ENCODE measurements at places on chromosomes 11 and 22.
A peak's percentile ranks its signal among the peaks of the same experiment; 100 is the strongest.

- DNase-seq, result no peak
Observed at GRCh38 chr11:45926536-45927331, 4.3 kb downstream of the LARGE2 start.

DNA sequence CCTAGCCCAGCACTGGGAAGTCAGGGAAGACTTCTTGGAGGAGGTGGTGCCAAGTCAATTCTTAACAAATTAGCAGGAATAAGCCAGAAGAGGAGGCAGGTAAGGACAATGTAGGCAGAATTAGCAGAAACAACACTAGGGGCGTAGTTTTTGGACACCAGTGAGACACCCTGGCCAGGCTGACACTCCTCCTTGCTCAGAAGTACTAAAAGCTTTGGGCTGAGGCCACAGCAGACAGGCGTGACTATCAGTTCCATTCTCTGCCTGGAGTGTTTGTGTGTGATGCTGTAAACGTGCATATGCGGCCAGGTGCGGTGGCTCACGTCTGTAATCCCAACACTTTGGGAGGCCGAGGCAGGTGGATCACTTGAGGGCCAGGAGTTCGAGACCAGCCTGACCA lies 36.0 kb downstream of the PHF21B start:
- DNase-seq, result no peak

DNA sequence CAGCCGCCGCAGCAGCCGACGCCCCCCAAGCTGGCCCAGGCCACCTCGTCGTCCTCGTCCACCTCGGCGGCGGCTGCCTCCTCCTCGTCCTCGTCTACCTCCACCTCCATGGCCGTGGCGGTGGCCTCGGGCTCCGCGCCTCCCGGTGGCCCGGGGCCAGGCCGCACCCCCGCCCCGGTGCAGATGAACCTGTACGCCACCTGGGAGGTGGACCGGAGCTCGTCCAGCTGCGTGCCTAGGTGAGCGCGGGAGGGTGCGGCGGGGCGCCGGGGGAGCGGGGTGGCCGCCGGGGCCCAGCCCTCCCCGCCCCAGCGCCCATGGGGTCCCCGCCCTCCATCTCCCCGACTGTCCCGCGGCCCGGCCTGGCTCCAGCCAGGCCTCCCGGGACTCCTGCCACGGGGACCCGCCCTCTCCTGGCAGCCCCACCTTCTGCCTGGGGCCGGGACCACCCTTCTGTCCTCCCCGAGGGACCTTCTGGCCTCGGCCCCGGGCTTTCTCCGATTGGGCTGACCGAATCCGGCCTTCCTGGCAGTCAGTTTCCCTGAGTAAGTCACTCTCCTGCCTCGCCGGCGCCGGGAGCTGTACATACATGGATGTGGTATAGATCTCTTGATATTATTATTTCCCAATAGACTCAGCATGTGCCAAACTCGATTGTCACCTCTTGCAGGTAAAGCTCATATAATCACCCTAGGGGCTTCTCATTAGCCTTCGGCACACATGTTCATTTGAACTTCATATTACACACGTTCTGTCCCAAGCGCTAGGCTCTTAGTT lies 720 bp downstream of the PACS1 start:
- peak; percentile 40 for DNase-seq

DNA sequence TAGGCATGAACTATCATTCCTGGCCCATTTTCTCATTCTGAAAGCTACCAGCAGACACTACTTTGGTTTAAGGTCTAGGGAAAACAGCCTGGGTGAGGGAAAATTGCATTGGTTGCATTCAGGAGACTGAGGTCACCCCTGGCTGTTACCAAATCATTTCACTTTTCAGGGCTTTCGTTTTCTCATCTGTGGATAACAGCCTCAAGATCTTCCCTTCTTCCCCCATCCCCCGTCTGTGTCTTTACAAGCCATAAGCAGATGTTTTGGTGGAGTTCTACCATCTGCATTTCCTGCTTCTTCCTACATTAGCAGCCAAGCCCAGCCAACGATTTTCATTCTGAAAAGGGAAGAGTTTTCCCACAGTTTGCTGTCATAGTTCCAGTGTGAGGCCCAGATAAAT lies 130.4 kb downstream of the HIPK3 start:
- no peak for DNase-seq

DNA sequence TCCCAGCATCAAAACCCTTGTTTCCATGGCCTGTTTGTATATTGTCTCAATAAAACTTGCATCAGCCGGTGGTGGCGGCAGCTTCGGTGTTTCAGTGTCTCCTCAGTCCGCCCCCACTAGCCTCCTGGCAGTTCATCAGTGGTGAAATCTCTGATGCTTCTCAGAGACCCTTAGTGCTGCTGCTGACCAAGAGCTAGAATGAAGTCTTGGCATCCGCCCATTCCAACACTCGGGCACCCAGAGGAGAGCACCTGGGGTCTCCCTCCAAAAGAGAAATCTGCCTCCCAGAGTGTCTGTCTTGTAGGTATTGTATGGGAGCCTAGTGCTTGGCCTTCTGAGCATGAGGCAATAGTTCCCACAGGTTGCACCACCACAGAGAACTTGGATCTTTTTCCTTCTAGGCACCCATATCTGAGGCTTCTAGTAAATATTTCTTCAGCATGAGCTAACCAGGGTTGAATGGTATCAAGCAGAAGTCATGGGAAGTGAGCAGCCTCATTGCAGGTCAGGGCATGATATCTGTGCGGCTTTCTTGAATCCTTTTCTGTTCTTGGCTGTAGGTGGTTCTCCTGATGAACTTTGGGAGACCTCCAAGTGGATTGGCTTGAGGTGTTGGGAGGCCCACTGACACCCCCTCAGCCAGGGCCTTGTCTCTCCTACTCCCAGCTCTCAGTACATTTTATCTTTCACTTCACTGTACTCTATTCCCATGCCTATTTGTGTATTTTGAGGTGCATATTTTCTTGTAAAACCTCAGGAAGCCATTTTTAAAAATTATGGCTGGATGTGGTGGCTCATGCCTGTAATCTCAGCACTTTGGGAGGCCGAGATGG lies 13.2 kb upstream of the AIFM3 start:
- no peak for DNase-seq

- no peak for DNase-seq
Observed at GRCh38 chr11:76327202-76327601, 53.7 kb downstream of the THAP12 start.

DNA sequence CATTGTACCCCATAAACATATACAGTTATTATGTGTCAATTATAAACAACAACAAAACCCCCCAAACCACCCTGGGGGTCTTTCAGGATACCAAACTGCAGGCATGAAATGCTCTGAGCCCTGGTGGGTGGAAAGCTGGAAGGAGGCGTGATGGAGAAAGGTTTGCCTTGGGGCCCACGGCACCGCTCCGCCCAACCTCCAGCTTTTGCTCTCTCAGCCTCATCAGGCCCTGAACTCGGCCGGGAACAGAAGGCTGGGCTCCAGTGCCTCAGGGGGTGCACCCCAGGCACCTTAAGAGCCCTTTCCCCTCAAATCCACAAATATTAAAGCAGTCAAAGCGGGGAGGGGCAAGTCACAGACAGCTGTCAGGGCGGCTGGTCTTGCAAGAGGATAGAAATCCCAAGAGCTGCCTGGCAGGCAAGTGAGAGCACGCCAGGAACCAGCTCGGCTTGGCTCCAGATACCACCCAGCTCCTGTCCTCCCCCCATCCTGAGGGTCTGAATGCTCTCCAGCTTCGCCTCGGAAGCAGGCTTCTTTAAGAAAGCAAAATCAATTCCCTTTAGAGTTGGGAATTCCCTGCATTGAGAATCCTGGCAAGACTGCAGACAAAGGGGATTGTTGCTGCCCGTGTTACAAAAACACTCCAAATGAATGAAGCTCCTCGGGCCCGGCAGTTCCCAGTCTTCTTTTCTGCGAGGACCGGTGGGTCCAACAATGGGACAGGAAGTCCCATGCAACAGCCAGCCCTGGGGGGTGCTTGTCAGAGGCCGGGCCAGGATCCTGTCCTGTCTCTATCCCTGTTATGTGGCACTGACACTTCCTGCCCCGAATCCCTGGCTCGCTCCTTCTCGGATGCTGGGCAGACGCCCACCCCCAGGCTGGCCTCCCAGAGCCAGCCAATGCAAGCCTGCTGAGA lies 80.8 kb downstream of the NAT10 start:
- no peak for DNase-seq

- DNase-seq, result no peak
Observed at GRCh38 chr22:36365020-36365411, 22.8 kb downstream of the MYH9 start.

DNA sequence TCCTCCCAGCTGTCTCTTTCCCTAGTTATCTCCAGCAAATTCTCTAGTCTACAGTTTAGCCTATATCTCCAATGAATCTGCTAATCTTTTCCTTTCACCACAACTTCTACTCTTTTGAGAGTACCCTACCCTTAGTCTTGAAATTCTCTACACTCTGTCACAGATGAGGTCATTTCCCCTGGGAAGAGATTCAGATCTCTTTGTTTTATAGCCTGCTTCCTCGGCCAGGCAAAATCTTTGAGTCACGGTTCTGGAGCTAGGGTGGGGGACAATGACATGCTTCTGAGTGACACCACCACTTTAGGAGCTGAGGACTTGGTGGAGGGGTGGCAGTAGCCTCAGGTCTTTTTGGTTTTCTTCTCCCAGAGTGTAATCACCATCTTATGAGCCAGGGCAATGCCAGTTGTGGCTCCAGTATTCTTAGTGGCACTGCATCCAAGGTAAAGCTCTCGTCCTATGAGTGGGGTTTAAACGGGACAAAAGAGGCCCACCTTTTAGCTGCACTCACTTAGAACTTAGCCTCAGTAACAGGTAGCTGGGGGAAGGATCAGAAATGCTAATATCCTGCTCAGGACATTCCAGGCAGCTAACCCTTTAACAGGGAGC lies 98.5 kb upstream of the RRM1 start:
- DNase-seq, result no peak

DNA sequence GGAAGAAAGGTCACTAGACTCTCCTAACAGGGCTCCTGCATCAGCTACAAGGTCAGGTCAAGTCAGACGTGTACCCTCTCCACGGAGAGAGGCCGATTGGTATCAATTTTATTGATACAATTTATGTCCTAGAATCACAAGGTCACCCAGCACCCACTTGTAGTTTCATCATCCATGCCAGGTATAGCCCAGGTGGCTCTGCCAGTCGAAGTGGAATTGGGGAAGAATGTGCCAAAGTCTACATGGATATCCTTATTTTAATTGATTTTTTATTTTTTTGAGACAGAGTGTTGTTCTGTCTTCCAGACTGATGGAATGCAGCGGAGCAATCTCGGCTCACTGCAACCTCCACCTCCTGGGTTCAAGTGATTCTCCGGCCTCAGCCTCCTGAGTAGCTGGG lies 334.1 kb downstream of the SHANK2 start:
- no peak for DNase-seq

DNA sequence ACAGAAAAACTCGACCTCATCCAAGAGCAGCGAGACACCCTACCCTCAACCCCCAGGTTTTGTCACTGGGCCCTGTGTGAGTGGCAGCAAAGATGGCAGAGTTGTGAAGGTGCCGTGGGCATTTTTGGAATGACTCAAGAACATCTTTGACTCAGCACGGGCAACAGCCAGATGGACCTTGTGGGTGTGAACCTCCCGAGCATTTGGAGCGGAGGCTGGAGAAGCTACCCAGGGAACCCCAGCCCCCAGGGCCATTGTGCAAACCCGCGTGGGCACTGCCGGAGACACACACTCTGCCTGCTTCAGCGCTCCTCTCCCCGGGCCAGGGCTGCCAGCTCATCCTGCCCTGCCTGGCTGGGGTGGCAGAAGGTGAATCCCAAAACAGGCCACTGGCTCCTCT lies 66.1 kb downstream of the PANX1 start:
- no peak for DNase-seq

DNA sequence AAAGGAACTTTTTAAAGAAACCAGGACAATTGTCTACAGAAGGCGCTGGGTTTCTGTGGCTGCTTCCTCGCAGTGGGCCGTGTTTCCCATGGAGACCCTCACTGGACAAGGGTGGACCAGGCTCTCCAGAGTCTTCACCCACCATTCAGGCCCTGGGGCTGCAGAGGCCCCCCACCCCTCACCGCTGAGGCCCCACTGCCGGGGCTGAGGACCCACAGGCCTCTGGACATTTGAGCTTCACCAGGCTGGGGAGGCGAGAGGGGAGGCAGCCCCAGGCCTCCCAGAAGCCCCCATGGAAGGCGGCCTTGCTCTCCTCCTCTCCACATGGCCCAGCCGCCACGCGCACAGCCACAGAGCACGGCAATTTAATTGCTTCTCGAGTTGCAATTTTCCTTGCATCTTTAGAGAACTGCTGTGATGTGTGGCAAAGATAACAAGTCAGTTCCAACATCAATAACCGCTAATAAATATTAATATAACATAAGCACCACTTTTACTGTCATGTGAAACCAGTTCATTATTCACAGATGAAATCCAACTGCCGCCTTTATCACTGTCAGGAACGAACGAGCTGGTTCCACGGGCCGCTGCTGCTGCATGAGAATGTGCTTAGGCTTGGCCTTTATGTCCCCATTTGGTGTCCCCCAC lies 81.0 kb downstream of the PHF21B start:
- no peak for DNase-seq

DNA sequence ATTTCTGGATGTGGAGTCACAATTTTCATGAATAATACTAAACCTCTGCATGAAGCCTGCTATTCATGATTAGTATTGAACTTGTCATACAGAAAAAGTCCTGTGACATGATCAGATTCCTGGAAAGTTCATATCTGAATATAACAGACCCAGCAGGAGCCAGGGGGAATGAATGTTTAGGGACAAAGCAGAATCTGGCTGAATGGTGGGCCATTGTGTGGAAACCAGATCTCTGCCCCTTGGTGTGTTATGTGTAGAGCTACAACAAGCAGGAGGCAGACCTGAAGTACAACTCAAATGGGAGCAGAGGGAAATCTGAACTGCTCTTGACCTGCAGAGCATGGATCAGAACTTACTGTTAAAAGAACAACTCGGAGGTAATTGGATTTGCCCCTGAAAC lies 30.3 kb downstream of the KREMEN1 start:
- no peak for DNase-seq

GRCh38 chr22:39236321-39237317 lies 8.2 kb downstream of the PDGFB start:
- DNase-seq, result no peak

- DNase-seq, result no peak
Observed at GRCh38 chr11:134205729-134206128, 18.0 kb downstream of the NCAPD3 start.

DNA sequence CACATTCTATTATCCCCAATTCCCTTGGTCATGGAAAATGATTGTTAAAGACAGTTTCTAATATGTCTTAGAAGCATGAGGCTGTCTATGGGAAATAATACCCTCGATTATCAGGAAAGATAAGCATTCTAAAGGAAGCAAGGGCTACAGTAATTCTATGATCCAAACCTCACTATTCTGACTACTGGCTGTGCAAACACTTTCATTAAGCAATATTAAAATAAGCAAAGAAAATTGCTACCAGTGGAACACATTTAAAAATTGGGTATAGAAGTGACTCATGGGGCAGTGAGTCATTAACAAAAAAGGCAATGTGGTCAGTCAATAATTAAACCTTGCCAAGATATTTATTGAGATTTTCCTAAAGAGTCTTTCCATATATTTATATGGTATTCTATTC lies 1415.2 kb upstream of the TENM4 start:
- DNase-seq, result no peak

DNA sequence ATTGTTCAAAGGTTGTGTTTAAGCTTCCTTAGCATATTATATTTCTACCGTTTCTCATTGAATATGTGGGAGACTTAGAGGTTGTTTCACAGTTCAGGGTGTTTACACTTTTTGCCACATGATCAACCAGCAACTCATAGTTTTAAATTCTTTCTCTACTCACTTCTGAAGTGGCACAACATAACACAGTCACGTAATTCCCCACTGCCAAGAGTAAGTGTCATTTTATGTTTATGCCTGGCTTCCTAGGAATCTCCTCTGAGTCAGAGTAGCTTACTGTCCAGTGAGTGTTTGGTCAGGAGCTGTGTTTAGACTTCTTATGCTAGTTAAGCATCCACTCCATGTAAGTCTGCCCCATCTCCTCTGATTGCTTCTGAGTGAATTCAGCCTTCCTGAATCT lies 520.8 kb upstream of the KIRREL3 start:
- no peak for DNase-seq

Data from GM12892 (cell line).